Cerebellar nuclear complex (tissue), 1 donor: ENCODE measurements at places on chromosomes 2 and 18.

- DNase-seq = no peak
Observed at GRCh38 chr2:30807249-30807648, at the start of gene CAPN13. Gene CAPN13, minus strand, starts transcription at chr2:30807446. Its CDS starts 20,121 bp downstream, at chr2:30787325.

DNA sequence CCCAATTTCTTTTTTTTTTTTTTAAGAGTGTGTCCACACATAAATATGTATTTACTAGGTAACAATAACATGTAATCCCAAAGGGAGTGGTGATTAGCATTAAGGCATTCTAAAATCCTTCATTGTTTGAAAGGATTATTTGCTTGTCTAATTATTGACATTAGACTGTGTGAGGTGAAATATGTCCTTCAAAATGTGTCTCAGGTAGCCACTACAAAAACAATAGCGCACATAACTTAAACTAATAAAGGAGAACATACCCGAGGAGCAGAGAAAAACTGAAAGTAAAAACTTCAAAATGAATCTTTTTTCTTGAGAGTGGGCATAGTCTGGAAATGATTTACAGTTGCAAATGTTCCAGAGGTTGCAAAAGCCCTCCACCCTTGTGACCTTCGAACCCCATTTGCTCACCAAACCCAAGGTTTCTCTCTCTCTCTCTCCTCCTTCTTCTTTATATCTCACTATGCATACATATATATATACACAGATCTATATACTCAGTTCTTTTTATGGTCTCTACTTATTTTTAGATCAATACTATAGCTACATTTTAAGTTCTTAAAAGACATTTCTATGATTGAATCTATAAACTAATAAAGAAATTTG lies 24.4 kb upstream of the FRZB start:
- no peak for DNase-seq

DNA sequence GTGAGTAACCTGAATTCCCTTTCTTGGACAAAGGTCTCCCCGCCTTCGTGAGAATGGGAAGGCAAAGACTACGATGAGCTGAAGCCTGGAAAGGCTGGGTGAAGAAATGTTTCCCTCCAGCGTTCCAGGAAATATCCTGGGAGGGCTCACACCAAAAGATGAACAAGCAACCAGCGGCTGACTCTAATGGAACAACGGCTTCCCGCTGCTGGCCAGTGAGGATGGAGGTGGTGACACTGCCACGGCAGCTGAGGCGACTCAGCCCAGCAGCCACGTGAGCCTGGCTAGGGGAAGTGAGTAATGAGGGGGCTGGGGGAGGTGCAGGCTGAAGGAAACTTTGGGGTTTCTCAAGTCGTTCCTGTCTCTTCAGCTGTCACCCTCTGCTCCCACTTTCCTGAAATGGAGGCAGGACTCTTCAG lies 105.0 kb upstream of the SMAD7 start:
- no peak for DNase-seq

DNA sequence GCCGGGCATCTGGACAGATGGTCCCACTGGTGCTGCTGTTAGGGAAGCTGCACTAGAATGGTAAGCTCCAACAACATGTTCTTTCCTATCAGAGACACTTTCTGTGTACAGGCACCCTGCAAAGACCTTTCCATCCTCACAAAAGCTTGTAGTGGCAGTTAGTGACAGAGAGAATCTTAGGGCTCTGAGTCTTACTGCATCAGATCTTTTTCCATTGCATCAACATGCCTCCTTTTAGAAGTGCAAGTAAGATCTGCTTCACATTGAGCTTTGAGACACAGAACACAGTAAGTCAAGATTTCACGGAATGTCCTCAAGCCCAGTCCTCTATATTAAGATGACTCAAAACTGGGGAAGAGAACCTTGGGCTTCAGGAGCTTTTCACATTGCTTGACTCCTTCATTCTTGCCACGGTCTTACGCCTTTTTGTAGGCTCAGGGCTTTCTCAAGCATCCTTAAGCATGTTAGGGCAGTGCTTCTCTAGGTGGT lies 52.6 kb downstream of the ARL4C start:
- DNase-seq = no peak

DNA sequence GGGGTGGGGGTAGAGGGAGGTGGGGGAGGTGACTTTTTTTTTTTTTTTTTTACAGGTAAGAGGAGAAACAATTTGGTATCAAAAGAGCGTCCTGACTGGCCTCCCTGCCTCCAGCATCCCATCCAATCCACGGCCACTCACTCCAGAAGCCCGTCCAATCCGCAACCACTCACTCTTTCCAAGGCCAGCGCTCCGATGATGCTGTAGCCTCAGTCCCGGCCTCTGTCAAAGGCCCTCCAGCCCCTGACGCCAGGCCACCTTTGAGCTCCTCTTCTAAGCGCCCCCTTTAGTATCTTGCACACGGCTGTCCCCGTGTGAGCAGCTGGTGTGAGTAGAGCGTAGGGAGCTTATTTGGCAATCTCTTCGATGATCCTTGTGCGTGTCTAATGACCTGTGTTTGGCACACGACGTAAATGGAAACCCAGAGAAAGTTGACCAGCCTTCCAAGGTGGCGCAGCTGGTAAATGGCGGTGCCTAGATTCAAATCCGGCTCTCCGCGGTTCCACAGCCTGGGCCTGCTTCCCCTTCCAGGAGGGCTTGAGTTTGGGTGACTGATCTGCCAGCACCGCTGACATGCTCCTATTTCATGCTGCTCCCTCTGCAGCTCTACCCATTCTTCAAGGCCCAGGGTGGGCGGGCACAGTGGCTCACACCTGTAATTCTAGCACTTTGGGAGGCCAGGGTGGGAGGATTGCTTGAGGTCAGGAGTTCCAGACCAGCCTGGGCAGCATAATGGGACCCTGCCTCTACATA lies 23.8 kb upstream of the PXDN start:
- no peak for DNase-seq
